ENCODE measurements at places on chromosomes 5 and 9.

DNA sequence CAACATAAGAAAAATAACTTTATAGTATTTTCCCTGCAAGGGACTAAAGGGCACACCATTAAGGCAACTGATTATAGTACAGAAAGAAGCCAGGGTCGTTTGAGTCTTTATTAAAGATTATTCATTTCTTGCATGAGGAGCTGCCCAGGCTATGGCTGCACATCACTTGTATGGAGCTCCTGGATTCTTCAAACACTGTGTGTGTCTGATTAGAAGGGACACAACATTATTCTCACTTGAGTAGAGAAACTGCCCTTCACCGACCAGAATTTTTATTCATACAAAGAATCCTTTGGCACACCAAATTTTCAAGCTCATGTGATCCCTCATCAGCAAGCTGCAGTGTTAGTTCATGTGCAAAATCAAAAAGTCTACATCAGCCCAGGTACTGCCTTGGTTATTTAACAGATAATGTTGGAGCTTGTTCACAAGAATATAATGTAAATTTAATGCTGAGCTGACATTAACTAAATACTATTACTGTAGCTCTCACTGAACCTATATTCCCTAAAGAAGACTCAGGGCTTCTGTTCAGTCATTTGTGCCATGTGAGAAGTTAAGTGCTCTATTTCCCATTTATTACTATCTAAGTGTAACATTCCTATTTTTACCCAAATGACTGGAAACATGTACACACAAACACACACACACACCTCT lies 9.9 kb downstream of the C5orf63 start:
- DNase-seq = no peak

- DNase-seq = no peak
These were observed 49.7 kb upstream of the NCS1 start for GRCh38 chr9:130122456-130122855.

GRCh38 chr9:135253305-135254004 lies 166.0 kb downstream of the OLFM1 start:
- DNase-seq = no peak

- no peak for DNase-seq
These were observed 30.0 kb upstream of the GRIA1 start for GRCh38 chr5:153460421-153460820.

DNA sequence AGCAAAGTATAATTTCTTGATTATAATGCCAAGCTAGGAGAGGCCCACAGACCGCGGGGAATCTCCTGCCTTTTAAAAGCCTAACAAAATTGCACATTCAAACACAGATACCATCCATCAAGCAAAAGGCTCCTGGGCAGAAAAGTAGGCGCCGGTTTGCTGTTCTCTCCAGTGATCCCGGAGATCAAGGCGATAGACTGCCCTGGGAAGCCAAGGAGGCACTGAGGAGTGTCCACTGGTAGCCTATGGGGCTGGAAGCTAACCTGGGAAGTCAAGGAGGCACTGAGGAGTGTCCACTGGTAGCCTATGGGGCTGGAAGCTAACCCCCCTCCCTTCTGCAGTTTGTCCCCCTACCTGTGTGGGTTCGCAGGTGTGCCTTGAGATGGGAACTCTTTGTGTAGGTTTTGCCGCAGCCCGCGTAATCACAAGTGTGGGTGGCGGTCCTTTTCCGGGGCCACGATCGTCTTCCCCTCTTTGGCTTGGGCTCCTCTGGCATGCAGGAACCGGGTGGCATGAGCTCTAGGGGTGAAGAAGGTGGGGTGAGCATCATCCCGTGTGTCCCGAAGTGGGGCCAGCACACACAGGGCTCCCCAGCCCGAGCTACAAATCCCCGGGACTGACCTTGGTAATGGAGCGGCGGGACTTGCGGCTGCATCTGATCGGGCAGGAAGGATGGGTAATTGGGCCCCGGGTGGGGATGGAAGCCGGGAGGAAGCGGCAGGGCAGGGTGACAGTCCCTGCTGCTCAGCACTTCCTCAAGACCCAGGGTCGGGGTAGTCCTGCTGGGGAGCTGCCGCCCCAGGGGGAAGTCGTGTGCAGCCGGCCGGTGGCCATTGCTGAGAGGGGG lies 2.7 kb downstream of the KLF4 start:
- no peak for DNase-seq

- no peak for DNase-seq
These were observed 1040.3 kb downstream of the TLE1 start for GRCh38 chr9:80649001-80649420.

- no peak for DNase-seq
These were observed 118.6 kb downstream of the BASP1 start for GRCh38 chr5:17336054-17336453.

DNA sequence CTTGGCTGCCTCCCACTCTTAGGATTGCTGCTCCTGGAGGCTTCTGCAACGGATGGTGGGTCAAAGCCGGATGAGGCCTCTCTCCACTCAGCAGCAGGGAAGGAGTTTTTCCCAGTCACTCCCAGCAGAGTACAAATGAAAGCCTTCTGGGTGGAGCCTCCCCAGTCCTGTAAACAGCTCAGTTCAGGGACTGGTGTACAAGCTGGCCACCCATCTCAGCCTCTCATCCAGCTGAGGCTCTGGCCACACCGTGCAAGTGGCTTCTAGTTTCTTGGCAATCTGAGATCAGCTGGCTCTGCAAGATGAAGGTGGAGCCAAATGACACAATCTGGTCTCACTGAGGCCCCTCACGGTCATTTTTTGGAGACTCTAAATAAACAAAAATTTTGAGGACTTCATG lies 10.0 kb downstream of the GPX3 start:
- DNase-seq = no peak

GRCh38 chr5:90613918-90614504 lies 55.4 kb downstream of the ADGRV1 start:
- DNase-seq = no peak

DNA sequence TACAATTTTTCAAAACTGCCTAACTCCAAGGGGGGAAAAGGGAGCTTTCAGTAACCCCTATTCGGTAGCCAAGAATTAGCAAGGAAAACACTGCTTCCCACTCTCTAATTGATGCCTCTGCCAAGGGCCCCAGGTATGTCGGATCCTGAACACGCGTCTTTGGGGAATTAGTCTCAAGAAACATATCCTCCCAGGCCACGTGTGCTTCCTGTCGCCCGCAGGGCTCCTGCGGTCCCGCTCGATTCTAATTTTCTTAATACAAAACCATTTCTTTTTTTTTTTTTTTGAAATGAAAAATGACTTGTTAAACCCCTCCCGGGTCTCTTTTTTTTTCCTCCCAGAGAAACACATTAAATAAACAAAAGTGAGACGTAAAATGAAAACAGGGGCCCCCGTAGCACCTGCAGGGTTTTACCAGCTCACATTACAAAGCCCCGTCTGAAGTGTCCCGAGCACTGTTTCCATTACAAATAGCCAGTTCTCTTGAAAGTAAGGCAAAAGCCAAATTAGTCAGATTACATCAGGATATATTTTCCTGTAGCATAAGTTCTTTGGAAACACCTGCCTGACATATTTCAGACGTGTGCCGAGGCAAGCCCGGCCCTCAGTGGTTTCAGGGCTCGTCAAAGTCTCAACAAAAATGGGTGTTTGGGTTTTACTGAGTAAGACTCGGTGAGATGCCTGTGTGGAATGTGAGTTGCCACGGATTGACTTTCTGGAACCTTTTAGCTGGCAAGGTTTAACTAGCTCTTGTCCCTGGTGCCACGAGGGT lies 21.5 kb downstream of the SMIM23 start:
- DNase-seq = no peak

- no peak for DNase-seq
These were observed 222.1 kb downstream of the TARS1 start for GRCh38 chr5:33662722-33663427.

DNA sequence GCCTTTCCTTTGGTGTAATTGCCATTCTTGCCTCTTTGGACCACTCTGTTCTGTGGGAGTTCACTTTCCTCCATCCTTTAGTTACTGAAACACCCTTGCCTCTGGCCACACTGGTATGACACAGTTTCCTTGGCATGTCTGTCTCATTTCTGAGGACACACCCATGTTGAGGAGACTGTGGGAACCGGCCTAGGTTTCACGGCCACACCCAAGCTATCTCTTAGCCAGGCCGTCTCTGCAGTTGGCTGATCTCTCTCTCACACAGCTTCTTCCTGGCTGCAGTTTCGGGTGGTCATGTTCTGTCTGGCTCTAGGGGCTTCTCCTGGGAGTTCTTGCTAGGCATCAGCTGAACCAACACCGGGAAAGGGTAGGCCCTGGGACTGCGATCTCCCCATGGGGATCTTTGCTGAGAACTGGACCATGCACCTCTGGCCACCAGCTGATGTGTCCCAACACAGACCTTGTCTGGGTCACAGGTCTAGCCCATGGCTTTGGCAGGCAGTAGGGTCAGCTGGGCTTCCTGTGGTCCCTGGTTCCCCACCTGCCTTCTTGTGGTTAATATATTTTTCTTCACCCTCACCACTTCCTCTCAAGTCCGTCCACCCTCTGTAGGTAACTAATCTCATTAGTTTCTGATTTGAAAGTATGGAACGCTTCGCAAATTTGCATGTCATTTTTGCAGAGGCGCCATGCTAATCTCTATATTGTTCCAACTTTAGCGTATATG lies 24.9 kb downstream of the ARHGEF37 start:
- DNase-seq = no peak

GRCh38 chr9:35350827-35351549 lies 138.9 kb upstream of the RUSC2 start:
- DNase-seq = no peak

GRCh38 chr9:103837940-103838339 lies 256.2 kb upstream of the SMC2 start:
- DNase-seq = no peak

- no peak for DNase-seq
These were observed 12.1 kb downstream of the NR4A3 start for GRCh38 chr9:99833735-99834134.

DNA sequence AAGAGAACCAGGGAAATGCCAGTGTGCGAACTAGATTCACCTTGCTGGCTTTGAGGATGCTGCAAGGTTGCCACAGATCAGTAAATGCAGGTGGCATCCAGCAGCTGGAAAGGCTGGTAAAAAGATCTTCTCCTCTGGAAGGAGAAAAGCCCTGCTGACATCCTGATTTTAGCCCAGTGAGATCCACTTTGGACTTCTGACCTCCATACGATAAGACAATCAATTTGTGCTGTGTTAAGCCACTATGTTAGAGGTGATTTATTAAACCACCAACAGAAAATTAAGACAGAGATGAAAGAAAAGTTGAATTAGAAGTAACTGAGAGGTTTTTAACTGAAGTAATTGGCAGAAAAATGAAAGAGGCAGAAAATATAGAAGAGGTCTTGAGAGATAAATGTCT lies 283.8 kb upstream of the CDH12 start:
- no peak for DNase-seq

- no peak for DNase-seq
These were observed 120.9 kb downstream of the CDC42SE2 start for GRCh38 chr5:131384616-131385214.

DNA sequence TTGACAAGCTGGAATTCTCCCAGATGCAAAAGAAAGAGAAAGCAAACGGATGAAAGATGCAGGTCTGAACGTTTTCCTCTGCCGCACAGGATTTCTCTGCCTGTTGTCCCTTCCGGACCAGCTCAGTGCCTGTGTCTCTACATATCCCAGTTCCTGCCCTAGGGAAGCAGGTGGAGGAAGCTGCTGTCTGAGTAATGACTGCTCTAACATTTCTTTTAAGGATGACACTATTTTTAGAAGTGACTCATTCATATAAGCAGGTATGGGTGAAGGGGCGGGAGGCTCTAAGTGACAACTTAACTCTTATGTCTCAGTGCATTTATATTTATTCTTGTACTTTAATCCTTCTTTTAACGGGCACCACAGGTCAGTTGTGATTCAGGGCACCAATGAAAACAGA lies 128.8 kb downstream of the SLC24A2 start:
- DNase-seq = no peak

DNA sequence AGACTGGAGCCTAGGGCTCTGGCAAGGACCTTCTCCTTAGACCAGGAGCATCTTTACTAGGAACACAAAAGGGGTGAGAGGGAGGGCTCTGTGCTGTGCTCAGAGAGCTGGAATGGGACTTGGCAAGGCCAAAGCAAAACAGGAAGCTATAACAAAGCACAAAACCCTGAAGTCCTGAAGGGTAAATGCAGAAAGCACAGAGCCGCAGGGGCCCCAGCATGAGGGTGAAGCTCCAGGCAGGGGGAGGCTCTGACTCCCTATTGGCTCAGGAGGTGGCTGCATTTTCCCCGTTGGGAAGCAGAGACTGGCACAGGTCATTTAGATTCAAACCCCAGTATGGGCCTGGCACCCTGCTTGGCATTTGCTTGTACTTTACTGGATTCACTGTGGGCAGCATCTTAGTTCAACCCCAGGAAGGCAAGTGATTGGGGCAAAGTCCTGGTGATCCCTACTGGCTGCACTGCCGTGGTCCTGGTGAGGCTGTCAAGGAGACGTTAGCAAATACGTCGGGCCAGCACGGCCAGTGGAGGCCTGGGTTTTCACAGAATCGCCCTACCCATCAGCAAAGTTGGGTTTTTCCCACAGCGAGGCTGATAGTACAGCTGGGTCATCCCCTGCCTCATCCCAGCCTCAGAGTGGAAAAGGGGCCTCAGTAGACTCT lies 46.3 kb downstream of the GGTA1 start:
- DNase-seq = no peak

DNA sequence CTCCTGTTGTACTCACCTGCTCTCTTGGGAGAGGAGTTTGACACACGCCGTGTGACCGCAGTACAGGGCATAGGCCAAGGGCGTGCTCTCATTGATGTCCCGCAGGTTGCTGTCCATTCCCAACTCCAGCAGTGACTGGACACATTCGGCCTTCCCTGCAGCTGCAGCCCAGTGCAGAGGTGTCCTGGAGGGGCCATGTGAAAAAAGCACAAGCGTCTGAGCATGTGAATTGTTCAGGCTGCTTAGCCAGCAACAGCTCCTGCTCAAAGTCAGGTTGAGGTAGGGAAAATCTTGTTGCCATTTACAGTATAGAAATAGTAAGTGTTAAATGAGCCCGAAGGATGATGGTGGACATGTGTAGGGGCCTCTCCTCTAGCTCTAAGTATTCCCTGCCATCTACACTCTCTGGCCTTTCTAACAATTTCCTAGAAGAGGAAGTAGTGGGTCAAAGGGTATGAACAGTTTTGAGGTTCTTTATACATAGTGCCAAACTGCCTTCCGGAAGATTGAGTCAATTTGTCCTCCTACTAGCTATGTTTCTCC lies 116.5 kb downstream of the ANKRD55 start:
- DNase-seq = peak; percentile 77

DNA sequence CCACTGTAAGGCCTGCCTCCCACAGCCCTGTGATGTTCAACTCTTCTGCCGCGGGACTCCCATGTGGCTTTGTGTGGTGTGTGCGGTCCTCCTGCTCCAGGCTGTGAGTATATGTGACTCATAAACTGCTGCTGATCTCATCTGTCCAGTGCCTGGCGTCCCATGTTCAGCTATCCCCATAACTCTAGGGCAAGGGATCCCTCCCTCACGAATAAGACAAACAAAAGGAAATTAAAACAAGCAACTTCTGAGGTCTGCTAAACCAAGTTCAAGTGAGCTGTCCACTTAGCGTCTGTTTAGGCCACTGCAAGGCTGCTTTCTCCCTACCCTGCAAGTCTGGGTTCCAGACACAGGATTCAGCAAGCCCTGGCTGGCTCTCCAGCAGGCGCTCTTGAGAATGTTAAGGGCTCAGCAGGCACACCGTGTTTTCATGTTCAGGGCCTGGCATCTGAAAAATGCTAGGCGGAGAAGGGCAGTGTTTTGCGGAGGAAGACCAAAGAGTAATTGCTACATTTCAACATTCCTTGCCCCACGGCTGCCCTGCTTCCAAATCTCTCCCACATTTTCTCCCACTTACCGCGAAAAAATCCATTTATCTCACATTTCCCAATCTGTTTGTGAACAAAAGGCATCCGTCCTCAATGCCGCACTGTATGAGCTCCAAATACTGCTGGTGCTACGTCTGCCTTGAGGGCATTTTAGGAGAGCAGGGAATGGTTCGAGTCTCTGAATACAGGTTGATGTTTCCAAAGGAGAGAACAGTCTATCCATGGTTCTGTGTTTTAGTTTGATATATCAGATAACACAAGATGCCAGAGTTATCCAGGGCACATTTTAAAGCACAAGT lies 280.2 kb downstream of the SEMA5A start:
- no peak for DNase-seq

All from AML-193 (cell line).